ENCODE measurements at places on chromosomes 7 and 10.
A peak's percentile ranks its signal among the peaks of the same experiment; 100 is the strongest.

GRCh38 chr10:51399840-51400239 lies 299.6 kb downstream of the CSTF2T start:
- no peak for DNase-seq

- no peak for DNase-seq
These were observed 131.4 kb upstream of the RNF32 start for GRCh38 chr7:156509216-156509615.

DNA sequence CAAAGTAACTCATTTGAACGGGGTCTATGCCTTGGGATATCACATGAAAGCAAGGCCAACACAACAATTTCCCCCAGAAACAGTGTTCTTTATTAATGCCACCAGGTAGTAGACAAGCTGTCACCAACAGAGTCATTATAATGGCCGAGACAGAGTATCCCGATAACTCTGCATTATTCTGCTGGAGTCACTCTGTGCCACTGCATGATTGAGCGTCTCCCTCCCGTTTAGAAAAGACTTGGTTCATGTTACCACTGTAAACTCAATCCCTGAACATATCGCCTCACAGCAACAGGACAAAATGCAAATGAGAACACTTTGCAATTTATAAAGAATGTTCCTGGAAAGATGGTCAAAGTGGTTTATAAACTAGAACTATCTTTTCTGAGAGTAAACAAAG lies 932.5 kb downstream of the GATA3 start:
- DNase-seq: no peak

DNA sequence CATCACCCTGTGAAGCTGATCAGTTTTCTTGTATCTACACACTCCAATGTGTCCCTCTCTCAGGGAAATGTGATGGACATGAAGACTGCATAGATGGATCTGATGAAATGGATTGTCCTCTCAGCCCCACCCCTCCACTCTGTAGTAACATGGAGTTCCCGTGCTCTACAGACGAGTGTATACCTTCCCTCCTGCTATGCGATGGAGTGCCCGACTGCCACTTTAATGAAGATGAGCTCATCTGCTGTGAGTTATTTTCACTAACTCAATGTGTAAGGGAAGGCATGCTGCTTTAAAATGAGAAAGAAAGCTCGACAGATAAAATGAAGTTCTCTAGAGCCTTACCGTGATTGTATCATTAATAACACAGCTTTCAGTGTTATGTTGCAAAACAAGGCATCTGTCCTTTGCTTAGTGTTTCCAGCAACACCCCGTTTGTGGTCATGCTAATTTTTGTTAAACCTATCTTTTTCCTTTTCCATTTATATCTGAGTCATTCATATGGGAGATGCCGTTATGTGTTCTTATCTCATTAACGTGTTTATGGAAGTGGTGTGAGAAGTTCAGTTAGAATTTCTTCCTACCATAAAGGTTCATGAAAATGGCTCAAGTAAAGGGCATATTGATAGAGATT lies 220.9 kb upstream of the PLXDC2 start:
- no peak for DNase-seq

DNA sequence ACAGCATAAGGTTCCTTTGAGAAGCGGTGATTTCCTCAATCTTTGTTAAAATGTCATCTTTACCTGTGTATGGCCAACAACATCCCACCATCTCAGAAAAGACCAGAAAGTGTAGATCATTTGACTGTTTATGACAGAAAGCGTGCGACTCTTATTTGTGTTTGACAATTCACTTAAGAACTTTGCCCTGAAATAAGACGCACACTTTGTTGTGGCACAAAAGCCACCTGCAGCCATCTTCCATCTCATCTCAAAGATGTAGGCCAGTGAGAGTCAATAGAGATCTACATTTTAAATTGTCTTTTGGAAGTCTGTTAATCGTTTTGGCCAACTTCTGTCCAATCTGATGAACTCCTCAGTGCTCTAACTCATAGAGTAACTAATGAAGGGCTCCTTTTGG lies 114.0 kb downstream of the CALN1 start:
- no peak for DNase-seq

DNA sequence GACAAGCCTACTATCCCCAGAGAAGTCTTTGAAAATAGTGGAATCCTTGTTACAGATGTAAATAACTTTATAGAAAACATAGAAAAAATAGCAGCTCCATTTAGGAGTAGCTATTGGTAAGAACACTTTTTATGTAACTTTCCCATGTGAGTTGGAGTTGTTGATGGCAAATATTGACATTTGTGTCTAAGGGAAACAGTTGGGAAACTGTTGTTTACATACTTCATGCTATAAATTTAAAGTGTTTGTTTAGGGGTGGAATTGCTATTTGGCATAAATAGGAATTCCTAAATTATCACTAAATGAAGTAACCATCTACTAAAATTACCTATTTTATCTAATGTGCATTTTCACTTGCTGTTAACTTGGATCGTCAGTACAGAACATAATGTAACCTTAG lies 50.7 kb downstream of the GDI2 start:
- DNase-seq: no peak

GRCh38 chr10:125219776-125220175 lies 59.4 kb upstream of the CTBP2 start:
- DNase-seq: no peak

- no peak for DNase-seq
These were observed 115.9 kb upstream of the MEOX2 start for GRCh38 chr7:15802425-15802824.

GRCh38 chr7:98079891-98080648 lies 26.6 kb upstream of the LMTK2 start:
- no peak for DNase-seq

DNA sequence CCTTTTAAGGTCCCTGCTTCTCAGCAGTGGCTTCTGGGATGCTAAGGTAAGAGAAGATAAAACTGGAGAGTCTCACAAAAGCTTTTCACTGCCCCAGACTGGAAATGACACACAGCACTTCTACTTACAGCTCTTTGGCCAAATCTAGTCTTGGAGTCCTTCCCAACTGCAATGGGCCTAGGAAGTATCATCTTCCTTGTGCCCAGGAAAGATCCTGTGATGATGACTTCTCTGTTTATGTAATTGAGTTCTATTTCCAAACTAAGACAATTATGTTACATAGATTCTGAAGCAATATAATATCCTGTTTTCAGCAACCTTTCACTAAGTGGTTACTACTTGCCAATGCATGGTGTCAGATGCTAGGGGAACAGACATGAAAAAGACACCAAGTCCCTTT lies 234.1 kb downstream of the PTEN start:
- DNase-seq: no peak

- no peak for DNase-seq
These were observed 355.7 kb downstream of the DNAJB6 start for GRCh38 chr7:157692460-157693011.

GRCh38 chr10:103888113-103888841 lies 29.7 kb downstream of the STN1 start:
- peak; percentile 57 for DNase-seq

GRCh38 chr10:99929360-99929759 lies 80.4 kb downstream of the DNMBP start:
- DNase-seq: no peak

DNA sequence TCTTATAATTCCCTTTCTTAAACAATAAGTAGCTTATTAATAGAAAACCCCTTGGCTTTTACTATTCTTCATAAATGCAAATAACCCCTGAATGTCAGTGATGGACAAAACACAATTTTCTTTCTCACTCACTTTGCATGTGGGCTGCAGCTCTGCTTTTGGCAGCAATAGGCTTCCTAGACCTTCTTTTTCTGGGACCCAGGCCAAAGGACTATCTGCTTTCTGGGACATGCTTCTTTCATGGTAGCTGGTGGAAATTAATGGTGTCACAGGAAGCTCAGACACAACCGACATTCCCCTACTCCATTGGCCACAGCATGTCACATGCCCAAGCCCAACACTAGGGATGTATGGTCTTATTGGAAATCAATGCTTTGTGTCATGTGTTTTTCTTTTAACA lies 134.3 kb upstream of the MDFIC start:
- no peak for DNase-seq

GRCh38 chr10:75532253-75532924 lies 101.0 kb downstream of the LRMDA start:
- no peak for DNase-seq

GRCh38 chr7:34371922-34372321 lies 286.1 kb upstream of the NPSR1 start:
- no peak for DNase-seq

DNA sequence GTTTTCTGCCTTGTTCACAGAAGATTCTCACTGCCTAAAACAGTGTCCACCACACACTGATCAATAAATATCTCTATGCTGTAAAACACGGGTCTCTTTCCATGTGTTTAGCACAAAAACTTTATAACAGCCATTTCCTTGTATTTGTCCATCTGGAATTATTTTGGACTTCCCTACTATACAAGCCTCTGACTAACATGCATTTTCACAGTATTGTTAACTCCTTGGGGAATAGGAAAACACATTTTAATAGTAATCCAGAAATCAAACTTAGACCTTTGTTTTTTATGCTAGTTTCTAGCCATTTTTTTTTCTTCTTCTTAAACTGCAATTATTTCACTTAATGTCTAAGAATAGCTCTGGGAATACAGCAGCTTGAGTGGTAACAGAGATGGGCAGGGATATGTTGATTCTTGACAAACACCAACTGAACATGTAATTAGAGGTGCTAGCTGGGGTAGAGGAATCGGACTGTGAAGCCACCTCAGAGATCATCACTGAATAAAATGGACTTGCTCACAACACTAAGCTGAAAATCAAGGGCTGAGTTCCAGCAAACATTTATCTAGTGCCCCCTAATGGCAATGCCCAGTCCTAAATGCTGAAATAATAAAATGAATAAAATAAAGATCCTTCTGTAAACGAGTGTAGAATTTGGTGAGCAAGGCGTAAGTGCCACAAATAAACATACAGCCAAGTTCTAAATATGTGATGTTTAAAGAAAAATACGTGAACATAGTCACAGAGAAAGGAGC lies 593.1 kb downstream of the SORCS1 start:
- no peak for DNase-seq

GRCh38 chr10:78899996-78900714 lies 168.6 kb upstream of the ZMIZ1 start:
- no peak for DNase-seq

DNA sequence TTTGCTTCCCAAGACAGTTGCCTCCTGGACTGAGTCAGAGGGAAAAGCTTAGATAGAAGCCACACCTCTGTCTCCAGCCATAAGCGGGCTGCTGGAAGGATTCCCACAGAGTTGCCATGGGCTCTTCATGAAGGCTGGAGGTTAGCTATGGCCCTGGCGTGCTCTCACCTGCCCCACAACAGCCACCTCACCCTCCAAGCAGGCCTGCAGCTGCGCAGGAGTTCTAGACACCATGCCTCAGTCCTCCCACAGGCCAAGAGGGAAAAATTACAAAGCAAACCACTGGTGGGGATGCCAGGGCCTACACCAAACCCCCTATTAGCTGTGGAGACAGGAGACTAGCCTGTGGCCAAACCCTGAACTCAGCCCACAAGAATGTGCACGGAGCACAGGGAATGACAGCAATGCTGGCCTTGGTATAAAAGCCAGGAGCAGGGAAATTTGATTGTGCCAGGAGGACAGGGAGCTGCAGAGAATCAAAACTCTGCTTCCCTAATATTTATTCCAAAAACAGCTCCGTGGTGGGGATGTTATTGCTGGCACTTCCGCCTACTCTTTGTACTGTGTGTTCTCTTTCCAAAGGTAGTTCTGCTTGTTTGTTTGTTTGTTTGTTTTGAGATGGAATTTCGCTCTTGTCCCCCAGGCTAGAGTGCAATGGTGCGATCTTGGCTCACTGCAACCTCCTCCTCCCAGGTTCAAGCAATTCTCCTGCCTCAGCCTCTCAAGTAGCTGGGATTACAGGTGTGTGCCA lies 60.3 kb upstream of the STK17A start:
- DNase-seq: no peak

DNA sequence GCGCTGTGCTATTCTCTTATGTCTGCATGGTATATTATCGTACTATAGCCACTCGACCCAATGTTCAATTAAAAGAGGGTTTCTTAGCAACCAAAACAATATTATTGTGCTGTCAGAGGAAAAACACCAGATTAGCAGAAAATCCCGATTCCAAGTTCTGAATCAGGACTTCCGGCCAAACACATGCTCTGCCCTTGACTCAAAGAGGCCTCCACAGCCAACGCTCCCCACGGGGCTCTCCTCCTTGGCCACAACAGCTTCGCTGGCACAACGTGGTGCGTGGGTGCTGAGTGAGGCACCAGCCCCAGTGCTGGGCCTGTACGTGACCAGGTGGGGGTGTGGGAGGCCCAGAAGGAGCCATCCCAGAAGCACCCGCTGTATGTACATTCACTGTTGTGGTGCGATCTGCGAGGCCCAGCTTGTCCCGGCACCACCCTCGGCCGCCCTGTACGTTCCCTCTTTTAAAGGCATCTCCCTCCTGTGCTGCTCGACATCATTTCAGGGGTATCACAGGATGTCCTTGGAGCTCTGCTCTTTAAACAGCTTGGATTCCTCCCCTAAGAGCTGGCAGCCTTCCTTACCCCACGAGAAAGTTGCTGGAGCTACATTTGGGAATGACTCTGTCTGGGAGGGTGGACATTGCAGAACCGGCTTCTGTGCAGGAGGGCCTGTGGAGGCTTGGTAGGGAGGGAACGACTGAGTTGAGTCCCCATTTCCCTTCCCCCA lies 736.2 kb downstream of the PARD3 start:
- no peak for DNase-seq

GRCh38 chr7:105849122-105849855 lies 27.1 kb downstream of the ATXN7L1 start:
- DNase-seq: no peak

GRCh38 chr10:57786331-57786730 lies 481.4 kb downstream of the IPMK start:
- no peak for DNase-seq

DNA sequence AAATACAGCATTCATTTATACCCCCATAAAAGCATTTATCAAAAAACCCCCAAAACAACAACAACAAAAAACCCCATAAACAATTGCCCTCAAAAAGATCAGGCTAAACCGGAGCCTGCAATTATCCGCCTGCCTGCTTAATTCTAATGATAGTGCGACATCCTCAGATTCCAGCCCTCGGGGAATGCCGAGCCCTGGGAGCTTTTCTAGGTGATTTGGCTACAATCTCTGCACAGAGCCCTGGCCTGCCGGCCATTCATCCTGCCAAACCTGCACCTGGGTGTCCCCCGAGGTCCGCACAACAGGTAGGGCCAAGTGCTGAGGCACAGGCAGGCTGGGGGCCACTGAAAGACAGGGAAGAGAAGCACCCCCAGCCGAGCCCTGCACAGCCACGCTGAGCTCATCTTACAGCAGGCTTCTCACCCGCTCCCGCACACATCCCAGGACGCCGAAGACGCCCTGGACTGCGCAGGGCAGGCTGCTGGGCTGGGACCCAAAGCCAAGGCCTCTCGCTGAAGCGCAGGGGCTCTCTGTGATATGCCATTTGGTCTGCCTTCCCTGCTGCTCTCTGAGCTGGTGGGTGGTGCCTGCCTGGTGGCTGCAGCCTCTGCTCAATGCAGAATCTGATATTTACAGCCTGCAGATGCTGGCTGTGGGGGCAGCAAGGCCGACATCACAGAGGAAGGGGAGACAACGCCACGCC lies 57.5 kb downstream of the CAMK2B start:
- DNase-seq: no peak

DNA sequence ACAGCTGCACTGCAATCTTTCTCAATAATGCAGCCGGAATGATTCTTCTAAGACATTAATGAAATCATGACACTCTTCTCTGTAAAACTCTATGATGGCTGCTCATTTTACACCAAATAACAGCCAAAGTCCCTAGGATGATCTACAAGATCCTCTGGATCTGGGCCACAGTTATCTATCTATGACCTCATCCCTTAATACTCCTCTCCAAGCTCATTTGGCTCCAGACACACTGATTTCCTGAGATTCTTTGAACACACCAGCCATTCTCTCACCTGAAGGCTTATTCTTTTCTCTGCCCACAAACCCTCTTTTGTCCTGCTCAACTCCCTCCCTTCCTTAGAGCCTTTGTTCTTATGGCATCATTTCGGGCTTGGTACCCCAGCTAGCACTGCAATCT lies 577.4 kb upstream of the ANKRD30A start:
- no peak for DNase-seq
